ENCODE measurements at places on chromosomes 4 and X. TPM values are rescaled to one million over a fixed set of nuclear protein-coding genes. Genes with fewer than 3 reads are reported as not detected.

MAGEB17 gene
- not detected for total RNA-seq

RELL1 gene
- 39.4 TPM for total RNA-seq

THAP9 gene
- total RNA-seq: 4.7 TPM

MMRN1 gene
- total RNA-seq: 0.28 TPM

FGF13 gene
- not detected for total RNA-seq

IL9R gene
- total RNA-seq: 31.4 TPM

NPY2R gene
- total RNA-seq: not detected

ADH1B gene
- not detected for total RNA-seq

MAGIX gene
- 1.1 TPM for total RNA-seq

KLHL4 gene
- total RNA-seq: 0.11 TPM

HTT gene
- total RNA-seq: 64.8 TPM

NLRP2B gene
- not detected for total RNA-seq

CCDC149 gene
- total RNA-seq: not detected

CNKSR2 gene
- 9.0 TPM for total RNA-seq

BST1 gene
- total RNA-seq: 0.78 TPM

PFKFB1 gene
- 0.44 TPM for total RNA-seq

IL2RG gene
- 395 TPM for total RNA-seq

GABRB1 gene
- not detected for total RNA-seq

TBX22 gene
- not detected for total RNA-seq

WDFY3 gene
- total RNA-seq: 0.71 TPM

LSM6 gene
- total RNA-seq: 54.9 TPM

F9 gene
- not detected for total RNA-seq

TFDP3 gene
- total RNA-seq: not detected

F8A3 gene
- total RNA-seq: 11.9 TPM

RRH gene
- not detected for total RNA-seq

ATOH1 gene
- not detected for total RNA-seq

EPHA5 gene
- total RNA-seq: not detected

JADE3 gene
- 0.06 TPM for total RNA-seq

RBMX2 gene
- total RNA-seq: 29.1 TPM

NSUN7 gene
- 0.34 TPM for total RNA-seq

CTAG1A gene
- not detected for total RNA-seq

USP11 gene
- total RNA-seq: 101 TPM

ELOVL6 gene
- total RNA-seq: 14.6 TPM

INTS12 gene
- total RNA-seq: 20.8 TPM

MGAT4D gene
- total RNA-seq: not detected

CSAG3 gene
- not detected for total RNA-seq
